AG08395 (cell line): ENCODE measurements at places on chromosomes 12 and 14.

DNA sequence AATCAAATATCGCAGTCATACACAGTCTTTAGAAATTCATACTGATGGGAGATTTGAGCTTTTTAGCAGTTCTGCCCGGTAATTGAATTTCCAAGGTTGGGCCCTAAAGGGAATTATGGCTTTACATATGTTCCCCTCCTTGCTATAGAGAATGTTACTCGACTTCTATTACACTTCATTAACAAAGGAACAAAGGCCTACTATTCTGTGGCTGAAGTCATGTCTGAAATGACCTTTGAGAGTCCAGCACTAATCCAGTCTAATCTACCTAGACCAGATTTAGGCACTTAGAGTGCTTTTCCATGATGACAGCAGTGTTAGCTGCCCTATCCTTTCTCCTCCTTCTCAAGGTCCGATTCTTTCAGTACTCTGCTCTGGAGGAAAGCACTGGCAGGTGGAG is 305.3 kb downstream of the MED13L start:
- DNase-seq: no peak

DNA sequence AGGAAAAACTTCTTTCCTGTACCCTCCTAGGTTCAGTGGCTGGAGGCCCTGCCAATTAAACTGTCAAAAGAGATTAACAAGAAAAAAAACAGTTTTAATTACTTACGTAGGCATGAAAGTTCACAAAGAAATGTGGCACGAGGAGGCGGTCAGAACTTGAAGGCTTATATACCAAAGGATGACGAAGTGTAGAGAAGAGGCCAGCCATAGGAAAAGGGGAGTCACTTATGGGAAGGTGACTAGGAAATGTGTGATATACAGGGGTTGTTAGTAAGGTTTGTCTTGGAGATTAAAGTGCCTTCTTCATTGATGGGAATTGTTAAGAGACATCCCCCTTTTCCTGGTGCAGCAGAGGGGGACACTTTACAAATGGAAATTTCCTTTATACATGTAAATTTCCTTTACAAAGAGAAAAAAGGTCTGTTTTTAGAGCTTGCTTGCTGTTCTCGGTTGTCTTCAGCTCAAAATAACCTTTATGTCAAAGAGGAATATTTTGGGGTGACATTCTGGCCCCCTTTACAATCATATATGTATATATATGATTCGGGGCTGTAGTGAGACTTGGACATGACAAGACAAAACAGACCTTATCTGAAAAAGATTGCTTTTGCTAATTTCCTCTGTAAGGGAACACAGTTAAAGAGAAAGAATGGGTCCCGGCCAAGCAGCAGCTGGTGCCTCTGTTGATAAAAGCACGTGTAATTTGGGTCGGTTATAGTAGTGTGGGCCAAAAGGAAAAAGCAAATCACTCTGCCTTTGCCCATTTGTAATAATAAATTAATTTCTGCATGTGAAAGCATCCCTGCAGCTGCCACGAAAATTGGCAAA is 38.6 kb downstream of the SYNE2 start:
- no peak for DNase-seq

GRCh38 chr14:99093532-99094517 is 178.2 kb downstream of the BCL11B start:
- DNase-seq: no peak

DNA sequence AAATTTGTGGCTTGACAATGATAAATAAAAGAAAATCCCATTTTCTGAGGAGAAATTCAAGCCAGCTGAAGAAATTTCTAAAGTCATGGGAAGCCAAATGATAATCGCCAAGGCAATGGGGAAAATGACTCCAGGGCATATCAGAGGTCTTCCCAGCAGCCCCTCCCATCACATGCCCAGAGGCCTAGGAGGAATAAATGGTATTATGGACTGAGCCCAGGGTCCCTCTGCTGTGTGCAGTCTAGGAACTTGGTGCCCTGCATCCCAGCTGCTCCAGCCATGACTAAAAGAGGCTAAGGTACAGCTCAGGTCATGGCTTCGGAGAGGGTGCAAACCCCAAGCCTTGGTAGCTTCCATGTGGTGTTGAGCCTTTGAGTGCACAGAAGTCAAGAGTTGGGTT is 4.4 kb downstream of the CLEC12A start:
- no peak for DNase-seq

- DNase-seq: peak; percentile 11
These were observed 95.2 kb upstream of the HMGA2 start for GRCh38 chr12:65728848-65729793.

DNA sequence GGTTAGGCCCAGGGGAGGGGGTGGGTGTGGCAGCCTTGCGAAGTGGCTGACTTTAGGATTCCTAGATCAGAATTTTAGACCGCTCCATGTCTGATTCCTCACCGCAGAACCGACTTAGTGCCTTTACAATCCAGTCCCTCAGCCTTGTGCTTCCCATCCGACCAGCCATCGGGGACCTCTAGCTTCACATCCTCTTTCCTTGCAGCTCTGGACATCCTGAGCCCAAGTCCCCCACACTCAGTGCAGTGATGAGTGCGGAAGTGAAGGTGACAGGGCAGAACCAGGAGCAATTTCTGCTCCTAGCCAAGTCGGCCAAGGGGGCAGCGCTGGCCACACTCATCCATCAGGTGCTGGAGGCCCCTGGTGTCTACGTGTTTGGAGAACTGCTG is 557 bp downstream of the COPS7A start:
- no peak for DNase-seq

DNA sequence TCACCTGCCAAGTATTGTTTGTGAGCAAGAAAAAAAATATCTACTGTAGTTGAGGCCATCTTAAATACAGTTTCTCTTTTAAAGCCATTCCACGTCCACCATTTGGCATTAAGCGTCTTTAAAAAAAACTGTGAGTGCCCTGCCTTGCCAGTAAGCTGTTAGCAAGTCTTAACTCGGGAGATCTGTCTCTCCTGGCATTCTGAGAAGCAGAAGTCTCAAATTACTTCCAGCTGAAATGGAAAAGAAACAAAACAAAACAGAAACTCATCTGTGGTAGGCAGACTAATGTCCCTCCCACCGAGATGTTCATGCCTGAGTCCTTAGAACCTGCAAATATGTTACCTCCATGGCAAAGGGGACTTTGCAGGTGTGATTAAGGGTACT is 126.2 kb downstream of the CRADD start:
- DNase-seq: peak; percentile 70

GRCh38 chr12:120830052-120830940 is 73.9 kb downstream of the SPPL3 start:
- no peak for DNase-seq

DNA sequence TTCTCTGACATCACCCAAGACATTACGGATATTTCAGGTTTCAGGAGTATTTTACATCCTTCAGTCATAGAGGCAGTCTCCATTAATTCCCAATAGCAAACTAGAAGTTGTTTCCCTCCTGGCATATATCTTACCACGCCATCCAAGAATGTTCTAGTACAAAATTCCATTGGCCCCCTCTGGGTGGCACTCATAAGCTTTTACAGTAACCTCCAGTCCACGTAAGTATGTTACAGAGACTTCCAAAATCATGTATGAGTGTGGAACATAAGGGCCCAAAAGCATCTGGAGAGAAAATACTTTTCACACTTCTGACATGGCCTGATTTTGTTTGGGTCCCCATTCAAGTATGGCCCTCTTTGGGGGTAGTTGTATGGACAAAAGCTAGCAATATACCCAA is 58.1 kb upstream of the DHRS4 start:
- DNase-seq: no peak

DNA sequence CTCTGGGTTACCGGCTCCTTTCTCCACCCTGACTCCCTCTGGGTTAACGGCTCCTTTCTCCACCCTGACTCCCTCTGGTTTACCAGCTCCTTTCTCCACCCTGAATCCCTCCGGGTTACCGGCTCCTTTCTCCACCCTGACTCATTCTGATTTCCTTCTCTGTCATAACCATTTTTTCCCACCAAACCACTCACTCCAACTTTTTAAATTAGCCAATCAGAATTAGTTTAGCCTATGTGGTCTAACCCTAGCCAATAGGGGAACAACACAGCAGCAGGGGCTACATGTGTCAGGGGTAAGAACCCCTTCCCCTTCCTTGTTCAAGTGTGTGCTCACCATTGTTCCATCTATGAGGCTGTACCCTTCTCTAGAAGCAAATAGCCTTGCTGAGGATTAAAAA is 98.4 kb upstream of the RBM19 start:
- DNase-seq: no peak

DNA sequence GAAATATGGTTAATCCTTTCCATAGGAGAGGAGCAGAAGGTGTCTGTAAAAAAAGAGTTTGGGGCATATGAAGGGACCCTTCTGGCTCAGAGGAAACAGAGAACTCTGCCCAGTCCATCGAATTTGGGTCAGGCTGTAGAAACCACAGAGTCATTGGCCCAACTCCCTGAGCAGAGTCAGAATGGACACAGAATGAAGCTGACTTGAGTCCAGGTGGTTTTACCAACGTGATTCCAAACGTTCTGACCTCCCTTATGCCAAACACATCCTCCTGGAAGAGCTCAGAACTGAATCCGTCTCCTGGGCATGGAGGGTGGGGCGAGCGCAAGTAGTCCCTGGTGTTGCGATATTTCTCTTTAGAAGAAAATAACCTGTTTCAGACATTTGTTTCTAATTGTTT is 138.8 kb downstream of the DAD1 start:
- no peak for DNase-seq

DNA sequence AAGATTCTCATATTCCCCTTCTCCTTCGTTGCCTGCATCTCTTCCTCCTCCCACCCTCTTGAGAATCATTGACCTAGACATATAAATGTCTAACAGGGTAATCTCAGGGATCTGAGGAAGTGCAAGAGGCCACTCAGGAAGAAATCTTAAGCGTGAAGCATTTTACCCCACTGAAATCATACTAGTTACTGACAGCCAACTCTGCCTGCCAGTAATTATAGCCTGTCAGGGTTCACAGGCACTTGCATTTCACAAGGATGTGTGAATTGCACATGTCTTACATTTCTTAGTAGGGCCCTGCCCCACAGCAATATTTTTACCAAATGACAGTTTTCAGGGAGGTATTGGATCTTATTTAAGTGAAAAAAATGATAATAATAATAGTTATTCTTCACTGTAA is 127.2 kb downstream of the SLC15A5 start:
- DNase-seq: no peak

DNA sequence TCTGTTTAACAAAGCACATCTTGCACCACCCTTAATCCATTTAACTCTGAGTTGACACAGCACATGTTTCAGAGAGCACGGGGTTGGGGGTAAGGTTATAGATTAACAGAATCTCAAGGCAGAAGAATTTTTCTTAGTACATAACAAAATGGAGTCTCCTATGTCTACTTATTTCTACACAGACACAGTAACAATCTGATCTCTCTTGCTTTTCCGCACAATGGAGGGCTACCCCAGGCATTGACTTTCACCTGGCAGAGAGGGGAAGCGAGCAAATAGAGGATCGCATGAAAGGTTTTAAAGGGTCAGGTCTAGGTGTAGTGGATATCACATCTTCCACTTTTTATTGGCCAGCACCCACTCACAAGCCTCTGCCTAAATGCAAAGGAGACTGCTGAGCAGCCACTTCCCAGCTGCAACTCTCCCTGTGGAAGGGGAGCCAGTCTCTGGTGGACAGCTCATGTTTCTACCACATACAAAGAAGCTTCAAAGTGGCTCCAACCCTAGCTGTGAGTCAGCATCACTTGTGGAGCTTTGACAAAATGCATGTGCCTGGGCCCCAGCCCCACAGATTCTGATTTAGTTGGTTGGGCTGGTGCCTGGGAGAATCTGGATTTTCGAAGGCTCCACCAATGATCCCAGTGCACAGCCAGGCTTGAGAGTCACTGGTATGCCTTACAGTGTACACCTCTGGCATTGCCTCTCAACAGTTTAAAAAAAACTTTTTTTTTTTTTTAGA is 7.2 kb upstream of the FNTB start:
- peak; percentile 39 for DNase-seq

DNA sequence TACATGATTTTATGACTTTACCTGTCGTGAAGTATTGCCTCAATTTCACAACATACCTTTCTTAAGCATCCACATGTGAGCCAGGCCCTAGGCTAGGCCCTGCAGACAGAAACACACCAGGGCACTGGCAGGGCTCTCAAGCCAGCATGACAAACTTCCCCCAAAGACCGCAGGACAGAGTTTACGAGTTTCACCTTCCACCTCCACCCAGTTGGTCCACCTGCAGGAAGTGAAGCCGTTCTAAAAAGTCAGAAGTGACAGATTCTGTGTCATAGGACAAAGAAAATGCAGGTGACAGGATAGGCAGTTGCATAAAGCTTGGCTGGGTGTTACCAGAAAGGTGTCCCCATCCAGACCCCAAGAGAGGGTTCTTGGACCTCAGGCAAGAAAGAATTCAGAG is 382.3 kb downstream of the PCNX1 start:
- DNase-seq: no peak

DNA sequence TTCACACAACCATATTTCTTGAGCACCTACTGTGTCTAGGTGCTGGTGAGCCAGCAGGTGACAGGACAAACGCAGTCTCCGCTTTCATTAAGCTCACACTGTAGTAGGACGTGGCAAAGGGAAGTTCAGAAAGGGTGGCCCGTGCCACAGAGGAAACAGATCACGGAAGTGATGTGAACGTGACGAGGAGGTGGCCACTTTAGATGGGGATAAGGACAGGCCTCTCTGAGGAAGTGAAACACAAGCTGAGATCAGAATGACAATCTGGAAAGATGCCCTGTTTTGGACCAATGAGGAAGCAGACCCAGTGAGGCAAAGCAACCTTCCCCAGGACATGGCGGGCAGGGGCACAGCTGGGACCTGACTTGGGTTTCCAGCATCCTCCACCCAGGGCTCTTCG is 127.4 kb upstream of the PRMT8 start:
- DNase-seq: no peak

GRCh38 chr12:42278128-42278510 is 40.1 kb upstream of the YAF2 start:
- no peak for DNase-seq
